NCI-H187 treated with DMSO at 0.1 percent for 48 hours (cell line): ENCODE measurements at places on chromosomes 1 and 21.

DNA sequence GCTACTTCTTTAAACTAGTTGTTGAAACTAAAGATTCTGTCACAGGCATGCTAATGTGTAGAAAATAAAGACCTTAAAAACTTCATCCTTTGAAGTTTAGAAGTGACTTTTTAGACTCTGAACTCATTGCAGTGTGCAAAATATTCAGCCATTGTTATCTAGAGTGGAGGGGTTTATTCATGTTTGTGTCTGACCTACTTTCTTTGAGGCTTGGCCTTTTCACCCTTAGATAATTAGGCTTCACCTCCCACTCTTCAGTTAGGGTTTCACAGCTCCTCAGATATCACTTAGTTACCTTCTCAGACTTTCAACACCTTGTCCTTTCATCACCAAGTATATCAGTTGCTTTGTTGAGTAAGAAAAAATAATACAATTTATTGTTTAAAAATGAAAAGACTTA, 75.9 kb downstream of the IVNS1ABP start:
- DNase-seq: no peak

DNA sequence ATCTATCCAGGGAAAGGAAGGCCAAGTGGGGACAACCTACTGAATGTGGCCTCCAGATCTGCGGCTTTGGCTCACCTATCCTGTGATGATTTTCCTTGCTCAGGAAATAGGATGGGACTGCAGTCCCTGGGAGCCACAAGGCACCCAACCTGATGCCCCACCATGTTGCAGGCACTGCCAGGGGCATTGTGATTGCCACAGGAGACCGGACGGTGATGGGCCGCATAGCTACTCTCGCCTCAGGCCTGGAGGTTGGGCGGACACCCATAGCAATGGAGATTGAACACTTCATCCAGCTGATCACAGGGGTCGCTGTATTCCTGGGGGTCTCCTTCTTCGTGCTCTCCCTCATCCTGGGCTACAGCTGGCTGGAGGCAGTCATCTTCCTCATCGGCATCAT, 11.8 kb downstream of the ATP1A2 start:
- no peak for DNase-seq

GRCh38 chr1:39898648-39899603, 2.8 kb downstream of the MYCL start:
- DNase-seq: no peak

DNA sequence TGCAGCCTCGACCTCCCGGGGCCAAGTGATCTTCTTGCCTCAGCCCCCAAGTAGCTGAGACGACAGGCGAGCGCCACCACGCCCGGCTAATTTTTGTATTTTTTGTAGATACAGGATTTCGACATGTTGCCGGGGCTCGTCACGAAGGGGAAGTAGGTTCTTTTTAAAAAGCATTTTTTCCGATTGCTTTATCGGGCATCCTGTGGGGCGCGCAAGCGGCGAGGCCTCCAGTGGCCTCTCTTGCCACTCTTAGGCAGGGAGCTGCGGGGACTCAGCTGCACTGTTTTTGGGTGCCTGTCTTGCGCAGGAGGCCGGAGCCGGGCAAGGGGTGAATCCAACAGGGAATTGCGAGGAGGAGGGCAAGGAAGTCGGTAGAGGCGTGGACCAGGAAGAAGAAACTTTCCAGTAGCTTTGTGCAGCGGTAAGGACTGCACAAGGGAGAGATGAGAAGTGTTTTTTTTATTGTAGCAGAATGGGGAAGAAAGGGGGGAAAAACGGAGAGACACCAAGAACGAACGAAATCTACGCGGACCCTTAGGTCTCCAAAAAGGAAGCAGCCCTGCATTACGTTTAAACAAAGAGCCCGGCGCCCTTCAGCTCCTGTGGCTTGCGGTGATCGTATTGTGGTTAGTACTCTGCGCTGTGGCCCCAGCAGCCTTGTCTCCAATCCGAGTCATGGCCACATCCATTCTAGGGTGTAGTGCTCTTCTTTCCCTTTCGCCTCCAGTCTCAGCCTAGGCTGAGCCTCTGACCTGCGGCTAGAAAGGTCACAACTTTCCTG, 164.8 kb downstream of the PPIAL4G start:
- DNase-seq: no peak

GRCh38 chr21:45016406-45017038, 57.9 kb upstream of the ADARB1 start:
- no peak for DNase-seq

DNA sequence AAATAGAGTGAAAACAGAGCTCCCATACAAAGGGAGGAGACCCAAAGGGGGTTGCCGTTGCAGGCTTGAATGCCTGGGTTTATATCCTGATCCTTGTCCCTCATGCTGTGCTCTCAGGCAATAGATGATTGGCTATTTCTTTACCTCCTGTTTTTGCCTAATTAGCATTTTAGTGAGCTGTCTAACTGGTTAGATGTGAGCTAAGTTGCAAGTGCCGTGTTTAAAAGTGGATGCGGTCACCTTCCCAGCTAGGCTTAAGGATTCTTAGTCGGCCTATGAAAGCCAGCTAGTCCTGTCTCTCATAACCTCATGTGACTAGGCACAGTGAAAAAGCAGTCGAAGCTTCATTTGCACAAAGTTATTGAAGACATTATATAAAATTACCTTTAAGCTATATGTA, 356.7 kb upstream of the TMPRSS15 start:
- DNase-seq: no peak

- no peak for DNase-seq
Measured at GRCh38 chr1:41493117-41493536, 8.6 kb upstream of the EDN2 start.

DNA sequence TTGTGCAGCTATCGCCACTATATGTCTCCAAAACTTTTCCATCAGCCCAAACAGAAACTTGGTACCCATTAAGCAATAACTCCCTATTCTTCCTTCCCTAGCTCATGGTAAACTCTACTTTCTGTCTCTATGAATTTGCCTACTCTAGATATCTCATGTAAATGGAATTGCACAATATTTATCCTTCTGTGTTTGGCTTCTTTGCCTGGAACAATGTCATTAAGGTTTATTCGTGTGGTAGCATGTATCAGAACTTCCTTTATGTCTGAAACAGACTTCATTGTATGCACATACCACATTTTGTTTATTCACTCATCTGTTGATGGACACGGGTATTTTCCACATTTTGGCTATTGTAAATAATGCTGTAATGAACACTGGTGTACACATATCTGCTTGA, 40.7 kb upstream of the CD34 start:
- no peak for DNase-seq

GRCh38 chr1:176111835-176112234, 95.3 kb downstream of the COP1 start:
- DNase-seq: no peak

DNA sequence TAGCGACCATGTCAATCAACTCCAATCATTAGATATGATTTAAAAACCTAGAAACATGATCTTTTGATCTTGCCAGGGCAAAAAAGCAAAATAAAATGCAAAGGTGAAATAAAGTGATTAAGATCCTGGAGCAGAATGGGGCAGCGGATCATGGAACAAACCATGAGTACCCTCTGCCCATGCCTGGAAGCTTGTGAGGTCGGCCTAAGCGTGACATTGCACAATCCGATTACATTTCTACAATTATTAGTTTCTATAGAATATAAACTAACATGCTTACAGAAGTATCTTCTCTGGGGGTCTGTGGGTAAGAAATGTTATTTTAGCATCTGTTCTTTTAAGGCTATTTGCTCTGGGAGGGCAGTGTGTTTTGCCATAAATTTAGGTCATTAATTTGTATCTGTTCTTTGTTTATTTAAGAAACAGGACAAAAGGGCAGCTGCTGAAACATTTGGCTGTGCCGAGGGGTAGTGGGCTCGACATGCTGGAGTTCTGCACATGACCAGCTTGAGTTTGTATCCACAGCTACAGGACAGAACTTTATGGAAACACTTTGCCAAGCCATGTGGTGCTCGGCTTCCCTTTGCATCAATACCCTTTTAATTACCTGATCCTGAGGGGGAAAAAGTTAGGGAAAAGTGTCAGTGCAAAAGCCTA, 55.9 kb downstream of the ZBTB18 start:
- DNase-seq: no peak

DNA sequence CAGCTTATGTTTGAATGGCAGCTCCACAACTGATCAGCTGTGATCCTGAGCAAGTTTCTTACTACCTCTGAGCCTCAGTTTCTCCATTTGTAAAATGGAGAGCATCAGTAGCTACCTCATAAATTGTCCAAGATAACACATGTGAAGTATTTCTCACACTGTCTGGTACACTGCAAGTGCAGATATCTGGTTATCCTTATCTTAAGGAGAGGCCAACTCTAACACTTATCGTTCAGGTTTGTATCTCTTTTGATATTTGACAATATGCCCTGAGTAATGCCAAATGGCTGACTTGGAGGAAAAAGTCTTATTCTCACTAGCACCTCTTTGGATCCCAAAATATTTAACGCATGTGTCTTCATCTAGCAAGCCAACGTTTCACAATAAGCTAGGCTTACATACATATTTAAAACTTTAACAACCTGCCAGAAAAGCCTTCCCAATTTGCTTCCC, 2.7 kb downstream of the CSRP1 start:
- DNase-seq: no peak

GRCh38 chr1:173063171-173063570, 12.4 kb upstream of the TNFSF18 start:
- DNase-seq: no peak
